Temporal lobe (tissue), 4 donors: ENCODE measurements at places on chromosomes 1 and 21. TPM values are rescaled to one million over a fixed set of nuclear protein-coding genes. Genes with fewer than 3 reads are reported as not detected.

Gene CCDC24
- total RNA-seq: 4.4 TPM

Gene CENPF
- total RNA-seq: 14.8 TPM

Gene RGS13
- total RNA-seq: not detected

Gene PRAMEF18
- total RNA-seq: not detected

Gene PRAMEF27
- not detected for total RNA-seq

Gene ASAP3
- total RNA-seq: 6.9 TPM
